Stimulated activated CD8-positive, alpha-beta memory T cell treated with anti-CD3 and anti-CD28 coated beads, Interleukin-4, amount 100 ng/mL, for 1 hour (primary cell): ENCODE measurements at places on chromosomes 12 and 14.

GRCh38 chr12:30859226-30859625 lies 67.3 kb upstream of the TSPAN11 start:
- DNase-seq = no peak

DNA sequence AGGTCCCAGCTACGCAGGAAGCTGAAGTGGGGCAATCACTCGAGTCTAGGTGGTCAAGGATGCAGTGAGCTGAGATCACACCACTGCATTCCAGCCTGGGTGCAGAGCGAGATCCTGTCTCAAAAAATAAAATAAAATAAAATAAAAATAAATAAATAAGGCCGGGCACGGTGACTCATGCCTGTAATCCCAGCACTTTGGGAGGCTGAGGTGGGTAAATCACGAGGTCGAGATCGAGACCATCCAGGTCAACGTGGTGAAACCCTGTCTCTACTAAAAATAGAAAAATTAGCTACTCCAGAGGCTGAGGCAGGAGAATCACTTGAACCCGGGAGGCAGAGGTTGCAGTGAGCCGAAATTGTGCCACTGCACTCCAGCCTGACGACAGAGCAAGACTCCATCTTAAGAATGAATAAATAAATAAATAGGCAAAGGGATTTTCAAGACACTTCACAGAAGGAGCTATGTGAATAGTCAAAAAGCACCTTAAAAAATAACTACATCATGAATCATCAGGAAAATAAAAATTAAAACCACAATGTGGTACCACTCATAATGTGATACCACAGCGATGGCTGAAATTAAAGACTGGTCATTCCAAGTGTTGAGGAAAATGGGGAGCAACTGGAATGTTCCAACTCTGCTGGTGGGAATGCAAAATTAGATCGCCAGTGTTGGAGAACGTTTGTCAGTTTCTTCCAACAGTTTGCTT lies 92.9 kb upstream of the TBX3 start:
- no peak for DNase-seq

DNA sequence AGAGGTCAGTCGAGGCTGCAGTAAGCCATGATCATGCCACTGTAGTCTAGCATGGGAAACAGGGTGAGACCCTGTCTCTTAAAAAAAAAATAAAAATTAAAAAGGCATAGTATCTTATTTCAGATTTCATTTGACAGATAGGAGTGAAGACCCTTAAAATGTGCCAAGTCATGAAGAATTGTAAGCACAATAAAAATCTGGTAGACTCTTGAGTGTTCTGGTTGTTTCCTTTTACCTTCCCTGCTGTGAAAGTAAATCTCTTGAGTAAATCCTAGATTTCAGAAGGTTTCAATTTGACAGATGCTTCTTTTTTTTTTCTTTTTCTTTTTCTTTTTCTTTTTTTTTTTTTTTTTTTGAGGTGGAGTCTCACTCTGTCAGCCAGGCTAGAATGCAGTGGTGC lies 109.0 kb downstream of the ESR2 start:
- no peak for DNase-seq

DNA sequence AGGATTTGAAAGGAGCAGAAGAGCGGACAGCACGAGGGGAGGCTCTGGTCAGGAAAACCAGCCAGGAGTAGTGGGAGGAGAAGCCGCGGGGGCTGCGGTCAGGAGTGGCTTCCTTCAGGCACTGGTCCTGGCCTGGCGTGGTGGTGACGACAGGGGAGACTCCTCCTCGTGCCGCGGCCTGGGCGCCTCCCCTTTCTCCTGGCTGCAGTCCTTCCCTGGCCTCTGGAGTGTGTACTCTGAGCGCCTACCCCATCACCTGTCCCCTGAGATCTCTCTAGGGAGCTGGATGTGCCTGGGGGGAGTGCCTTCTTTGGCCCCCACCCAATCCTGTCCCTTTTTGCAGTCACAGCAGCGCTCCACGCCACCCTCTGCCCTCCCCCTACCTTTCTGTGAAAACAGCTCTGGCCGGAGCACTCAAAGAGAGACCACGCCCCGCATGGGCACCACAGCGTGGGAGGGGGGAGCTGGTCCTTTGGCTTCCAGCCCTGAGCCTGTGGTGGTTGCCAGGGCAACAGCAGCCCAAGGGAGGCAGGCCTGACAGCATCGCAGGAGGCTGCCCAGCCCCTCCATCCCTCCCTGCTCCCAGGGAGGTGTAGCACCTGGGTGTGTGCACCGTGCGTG lies 125.9 kb downstream of the CALM1 start:
- DNase-seq = no peak

- DNase-seq = no peak
Observed at GRCh38 chr14:96574171-96574632, 72.0 kb downstream of the PAPOLA start.

- no peak for DNase-seq
Observed at GRCh38 chr12:89075880-89076540, 276.3 kb downstream of the DUSP6 start.

DNA sequence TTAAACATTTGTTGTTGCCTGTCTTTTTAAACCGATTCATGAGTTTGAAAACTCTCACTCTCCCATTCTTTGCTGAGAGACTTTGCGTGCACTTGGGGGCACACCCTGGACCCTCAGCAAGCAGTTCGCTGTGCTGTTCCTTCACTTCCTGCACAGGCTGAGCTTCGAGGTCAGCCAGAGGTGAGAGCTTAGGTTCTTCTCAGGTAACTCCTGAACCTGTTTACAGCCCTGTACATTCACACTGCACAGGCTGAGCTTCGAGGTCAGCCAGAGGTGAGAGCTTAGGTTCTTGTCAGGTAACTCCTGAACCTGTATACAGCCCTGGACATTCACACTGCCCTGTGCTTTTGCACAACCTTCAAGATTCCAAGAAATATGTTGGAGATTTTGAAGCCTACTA lies 9.8 kb upstream of the CLECL1 start:
- no peak for DNase-seq

DNA sequence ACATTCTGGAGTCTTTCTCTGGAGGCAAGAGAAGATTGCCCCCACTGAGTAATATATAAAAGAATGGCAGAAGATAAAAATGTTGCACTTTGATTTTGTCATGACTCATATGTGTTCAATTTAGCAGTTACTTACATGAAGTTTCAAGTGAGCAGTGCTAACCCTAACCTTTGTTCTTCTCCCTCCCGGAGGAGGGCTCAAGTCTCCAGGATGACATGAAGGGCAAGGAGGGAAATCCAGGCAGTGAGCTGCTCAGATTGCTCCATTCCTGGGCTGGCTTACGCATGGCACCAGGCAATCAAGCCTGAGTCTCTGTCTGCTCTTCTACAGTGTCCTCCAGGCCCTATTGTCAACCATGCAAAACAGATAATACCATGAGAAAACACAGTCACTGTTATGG lies 322.3 kb downstream of the DUSP6 start:
- no peak for DNase-seq

DNA sequence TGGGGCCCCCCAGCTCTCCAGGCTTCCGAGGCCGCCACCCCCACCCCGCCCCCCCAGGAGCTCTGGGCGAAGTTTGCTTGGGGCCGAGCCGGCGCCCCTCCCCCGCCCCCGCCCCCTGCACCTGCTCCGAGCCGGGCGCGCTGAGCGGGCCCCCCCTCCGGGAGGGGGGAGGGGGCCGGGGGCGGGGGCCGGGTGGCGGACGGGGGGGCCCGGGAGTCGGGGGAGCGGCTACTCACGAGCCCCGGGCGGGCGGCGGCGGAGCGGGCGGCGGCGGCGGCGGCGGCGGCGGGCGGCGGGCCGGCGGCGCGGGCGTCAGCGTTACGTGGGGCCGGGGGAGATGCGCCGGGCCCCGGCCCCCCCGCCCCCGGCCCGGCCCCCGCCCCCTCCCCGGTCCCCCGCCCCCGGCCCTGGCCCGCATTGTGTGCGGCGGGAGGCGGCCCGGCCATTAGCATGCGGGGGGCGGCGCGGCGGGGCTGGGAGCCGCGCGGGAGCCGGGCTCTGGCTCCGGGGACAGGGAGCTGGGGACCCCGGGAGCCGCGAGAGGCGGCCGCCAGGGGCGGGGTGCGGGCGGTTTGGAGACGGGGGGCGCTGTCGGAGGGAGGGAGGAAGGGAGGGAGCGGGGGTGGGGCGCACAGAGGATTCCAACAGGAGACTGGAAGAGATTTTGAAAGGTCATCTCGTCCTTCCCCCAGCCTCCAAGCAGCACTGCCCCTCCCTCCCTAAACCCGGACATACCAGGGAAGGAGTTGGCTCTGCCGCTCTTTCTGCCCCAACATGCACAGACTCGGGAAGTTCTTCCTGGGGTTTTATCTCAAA lies at the start of gene ZNF219:
Gene ZNF219 (minus strand): TSS at position 580 of the 816 bp plus-strand sequence. CDS start 5,064 bp downstream, outside the sequence.
- DNase-seq = no peak

DNA sequence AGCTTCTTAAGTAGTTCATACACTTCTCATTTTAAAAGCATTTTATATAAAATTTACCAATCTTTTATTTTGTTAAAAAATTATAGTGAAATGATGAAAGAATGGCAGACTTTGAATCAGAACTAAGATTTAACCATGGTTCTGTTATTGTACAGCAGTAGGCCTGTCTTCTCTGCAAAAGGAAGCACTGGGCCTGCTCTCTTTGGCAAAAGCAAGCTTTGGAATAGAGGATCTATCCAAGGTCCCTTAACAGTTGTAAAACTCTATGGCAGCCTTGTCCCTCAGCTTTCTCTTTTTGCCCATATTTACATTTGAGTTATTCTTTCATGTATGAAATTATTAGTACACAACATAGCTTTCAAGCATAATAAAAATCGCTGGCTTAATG lies 82.8 kb downstream of the PLEKHG7 start:
- no peak for DNase-seq

GRCh38 chr14:103109535-103110441 lies 13.5 kb upstream of the TNFAIP2 start:
- DNase-seq = no peak

DNA sequence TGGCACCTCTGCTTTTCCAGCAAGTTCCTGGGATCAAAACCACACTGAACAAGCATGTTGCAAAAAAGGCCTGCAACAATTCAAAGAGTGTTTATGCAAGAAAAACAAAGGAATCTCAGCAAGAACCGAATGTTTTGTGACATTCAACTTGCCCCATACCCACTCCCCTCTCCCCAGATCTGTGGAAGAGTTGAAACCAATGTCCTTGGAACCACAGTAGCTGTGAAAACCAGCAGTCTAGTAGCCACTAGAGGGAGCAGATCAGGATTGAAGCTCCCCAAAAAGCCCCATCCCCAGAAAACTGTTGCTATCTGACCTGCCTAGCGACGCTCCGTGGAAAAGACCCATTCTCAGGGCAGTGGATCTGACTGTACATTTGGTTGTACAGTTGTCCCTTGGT lies 27.1 kb downstream of the PRKAB1 start:
- DNase-seq = no peak

GRCh38 chr12:45613855-45614254 lies 115.7 kb upstream of the ARID2 start:
- no peak for DNase-seq

DNA sequence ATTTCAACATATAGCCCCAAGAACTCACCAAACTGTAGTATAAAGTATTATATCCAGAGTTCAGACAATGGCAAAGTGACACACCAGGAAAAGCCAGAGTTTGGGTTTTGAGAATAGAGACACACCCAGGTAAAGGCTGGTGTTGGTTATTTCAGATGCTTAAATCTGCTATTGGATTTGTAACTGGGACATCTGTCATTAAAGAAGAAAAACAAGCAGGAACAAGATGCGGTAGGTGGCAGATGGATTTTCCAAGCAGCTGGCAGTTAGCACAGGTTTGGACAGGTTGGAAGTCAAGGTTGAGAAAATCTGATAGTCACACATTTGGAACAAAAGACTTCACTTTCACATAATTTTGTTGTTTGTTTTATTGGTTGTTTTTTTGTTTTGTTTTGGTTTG lies 14.4 kb upstream of the CDK17 start:
- no peak for DNase-seq

DNA sequence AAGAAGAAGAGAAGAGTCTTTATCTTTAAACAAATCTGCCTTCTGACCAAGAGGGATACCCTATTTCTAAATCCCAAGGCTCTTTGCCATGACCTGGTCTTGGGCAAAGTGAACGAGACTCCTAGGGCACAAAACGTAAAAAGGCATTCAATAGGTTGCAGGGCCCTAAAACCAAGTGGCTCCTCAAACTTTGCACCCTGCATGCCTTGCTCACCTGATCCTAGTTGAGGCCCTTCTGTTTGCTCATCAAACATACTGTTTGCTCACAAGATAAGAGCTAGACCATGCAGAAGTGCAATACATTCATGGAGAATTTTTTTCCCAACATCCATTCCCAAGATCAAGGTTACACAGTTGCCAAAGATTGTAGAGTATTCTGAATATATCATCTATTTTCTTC lies 7.9 kb upstream of the PRH1 start:
- DNase-seq = no peak

DNA sequence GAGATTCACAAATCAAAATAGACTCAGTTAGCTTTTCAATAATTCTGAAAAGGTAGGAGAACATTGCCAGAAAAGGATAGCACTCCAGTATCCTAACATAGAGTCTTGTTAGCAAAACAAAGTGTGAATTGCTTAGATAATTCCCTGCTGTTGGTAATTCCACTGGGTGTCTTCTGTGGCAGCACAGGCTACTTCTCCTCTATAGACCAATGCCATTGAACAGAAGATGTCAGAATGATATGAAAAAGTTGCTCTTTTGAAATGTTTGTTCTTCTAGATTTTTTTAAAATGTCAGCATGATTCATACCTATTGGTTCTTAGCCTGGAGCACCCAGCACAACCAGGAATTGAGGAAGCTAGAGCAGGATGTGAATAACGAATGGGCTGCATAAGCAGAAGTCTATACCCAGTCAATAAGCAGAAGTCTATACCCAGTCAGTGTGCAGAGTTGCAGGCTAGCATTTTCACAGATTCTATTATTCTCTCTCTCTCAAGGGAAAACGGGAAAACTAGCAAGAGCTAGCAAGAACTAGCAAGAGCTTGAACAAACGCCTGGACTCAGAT lies 112.8 kb downstream of the SYT1 start:
- DNase-seq = no peak

- no peak for DNase-seq
Observed at GRCh38 chr12:50666023-50666422, 97.9 kb upstream of the ATF1 start.

- no peak for DNase-seq
Observed at GRCh38 chr12:53624956-53625355, 1.2 kb downstream of the ATF7 start.

DNA sequence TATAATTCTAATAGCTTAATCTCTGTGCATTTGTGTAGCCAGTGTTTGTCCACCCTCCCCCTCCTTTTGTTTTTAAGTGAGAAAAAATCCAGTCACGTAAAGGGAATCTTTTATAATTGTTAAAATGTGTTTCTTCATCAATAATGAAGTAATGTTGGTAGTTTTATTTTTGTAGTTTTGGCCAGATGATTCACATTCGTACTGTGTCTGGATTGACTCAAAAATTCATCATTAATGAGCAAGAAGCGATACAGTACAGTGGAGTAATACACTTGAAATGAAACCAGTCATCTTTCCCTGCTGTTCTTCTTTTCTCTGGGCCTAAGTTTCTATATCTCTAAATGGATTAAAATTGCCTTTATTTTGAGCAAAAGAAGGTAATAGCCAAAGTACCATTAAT lies 86.5 kb downstream of the SRGAP1 start:
- no peak for DNase-seq

GRCh38 chr12:24719293-24719721 lies 229.6 kb downstream of the BCAT1 start:
- peak; percentile 0 for DNase-seq
